CD4-positive, alpha-beta T cell treated with Interleukin-17A for 1 hour (primary cell): ENCODE measurements at places on chromosomes 4 and X.

- DNase-seq = no peak
These were observed 252.4 kb upstream of the FAT4 start for GRCh38 chr4:125062115-125063050.

- no peak for DNase-seq
These were observed 56.4 kb downstream of the PDGFC start for GRCh38 chr4:156915221-156915620.

DNA sequence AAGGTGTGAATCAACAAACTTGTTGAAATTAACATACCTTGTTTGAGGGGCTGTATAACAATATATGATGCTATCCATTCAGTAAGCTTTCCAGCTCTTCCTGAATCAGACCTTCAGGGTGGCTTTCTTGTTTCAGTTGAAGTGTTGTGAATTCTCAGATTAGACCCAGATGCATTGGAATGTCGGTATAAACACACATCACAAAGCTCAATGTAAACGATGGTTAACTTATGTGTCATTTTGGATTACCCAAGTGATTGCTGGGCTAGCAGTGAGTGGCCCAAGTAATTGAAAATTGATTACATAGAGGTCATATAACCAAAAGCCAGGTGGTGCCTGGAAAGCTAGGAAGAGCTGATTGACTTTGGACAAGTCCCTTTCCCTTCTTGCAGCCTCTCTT, 115.0 kb downstream of the SHROOM4 start:
- DNase-seq = no peak

- no peak for DNase-seq
These were observed 21.9 kb upstream of the GABRE start for GRCh38 chrX:151996347-151996746.
